Activated T-cell treated with anti-CD3 and anti-CD28 coated beads for 48 hours (primary cell): ENCODE measurements at places on chromosomes 1 and 21.
A peak's percentile ranks its signal among the peaks of the same experiment; 100 is the strongest.

- DNase-seq: no peak
These were observed 1.2 kb downstream of the HDGF start for GRCh38 chr1:156750191-156750672.

- DNase-seq: peak; percentile 61
These were observed 20.8 kb downstream of the NAV1 start for GRCh38 chr1:201559679-201560162.

- DNase-seq: no peak
These were observed 82.9 kb upstream of the ACTL8 start for GRCh38 chr1:17672226-17672625.

DNA sequence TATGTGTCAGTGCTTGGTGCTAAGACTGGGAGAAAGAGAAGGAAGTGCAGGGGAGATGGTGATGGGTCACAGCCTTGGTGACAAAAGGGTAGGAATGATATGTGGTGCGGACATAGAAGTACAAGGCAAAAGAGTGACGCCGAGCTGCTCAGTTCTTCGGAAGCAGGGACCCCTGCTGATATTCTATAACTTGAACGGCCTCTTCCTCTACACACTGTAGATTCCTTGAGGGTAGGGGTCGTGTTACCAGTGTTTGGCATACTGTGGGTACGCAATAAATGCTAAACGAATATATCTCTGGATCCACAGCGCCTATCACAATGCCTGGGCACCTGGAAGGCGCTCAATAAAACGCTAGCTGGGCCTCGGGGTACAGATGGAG, 488 bp downstream of the DBT start:
- DNase-seq: no peak

GRCh38 chr1:201062511-201063091, 39.1 kb upstream of the KIF21B start:
- DNase-seq: no peak

DNA sequence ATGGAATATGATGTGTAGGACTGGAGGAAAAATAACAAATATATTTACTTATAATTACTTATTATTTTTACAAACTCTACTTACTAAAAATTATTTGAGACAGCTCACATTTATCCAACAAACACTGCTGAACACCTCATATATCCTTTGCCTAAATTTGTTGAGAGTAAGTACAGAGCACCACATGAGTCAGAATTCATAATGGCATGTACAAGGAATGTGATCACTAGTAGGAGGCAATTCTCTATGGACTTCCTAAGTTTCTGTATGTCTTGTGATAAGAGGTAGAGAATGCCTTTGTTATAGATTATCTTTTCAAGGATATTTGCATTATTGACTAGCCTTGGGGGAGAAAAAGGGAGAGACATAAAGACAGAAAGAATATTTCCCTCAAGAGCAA, 8.2 kb upstream of the ST6GALNAC3 start:
- no peak for DNase-seq

GRCh38 chr1:54080598-54081049, 27.2 kb downstream of the TCEANC2 start:
- no peak for DNase-seq

DNA sequence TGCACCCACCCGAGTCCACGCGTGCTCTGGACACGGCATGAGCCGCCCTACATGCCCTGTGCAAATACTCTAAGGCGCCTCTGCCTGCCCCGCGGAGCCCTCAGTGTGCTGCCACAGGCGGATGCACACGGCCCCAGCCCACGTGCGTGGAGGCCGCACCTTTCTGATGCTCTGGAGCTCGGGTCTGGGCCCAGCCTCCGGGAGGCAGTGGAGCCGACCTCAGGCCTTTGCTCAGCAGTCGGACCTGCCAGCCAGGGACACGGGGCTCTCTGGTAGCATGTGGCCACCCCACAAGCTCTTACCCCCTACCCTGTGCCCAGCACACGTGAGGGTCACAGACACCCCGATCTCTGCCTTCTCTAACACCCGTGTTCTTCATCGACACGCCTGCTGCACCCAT, 2.1 kb downstream of the TMEM240 start:
- DNase-seq: no peak

GRCh38 chr1:75423616-75424015, 187.3 kb downstream of the SLC44A5 start:
- no peak for DNase-seq

DNA sequence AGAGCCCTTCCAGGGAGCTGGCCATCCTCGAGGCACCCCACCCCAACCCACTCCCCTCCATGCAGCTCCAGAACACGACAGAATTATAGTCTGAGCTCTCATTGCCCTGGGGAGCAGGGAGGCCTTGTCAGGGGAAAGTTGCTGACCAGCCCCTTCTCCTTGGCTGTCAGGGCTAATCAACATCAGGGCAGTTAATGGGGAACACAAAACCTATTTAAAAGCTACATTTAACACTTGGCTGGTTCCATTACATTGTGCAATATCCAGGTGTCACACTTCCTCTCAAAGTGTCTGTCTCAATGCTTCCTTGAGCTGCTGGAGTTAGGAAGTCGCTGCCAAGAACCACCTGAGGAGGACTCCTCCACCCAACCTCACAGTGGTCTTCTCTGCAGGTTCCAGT, 111.8 kb upstream of the GRIK3 start:
- no peak for DNase-seq

DNA sequence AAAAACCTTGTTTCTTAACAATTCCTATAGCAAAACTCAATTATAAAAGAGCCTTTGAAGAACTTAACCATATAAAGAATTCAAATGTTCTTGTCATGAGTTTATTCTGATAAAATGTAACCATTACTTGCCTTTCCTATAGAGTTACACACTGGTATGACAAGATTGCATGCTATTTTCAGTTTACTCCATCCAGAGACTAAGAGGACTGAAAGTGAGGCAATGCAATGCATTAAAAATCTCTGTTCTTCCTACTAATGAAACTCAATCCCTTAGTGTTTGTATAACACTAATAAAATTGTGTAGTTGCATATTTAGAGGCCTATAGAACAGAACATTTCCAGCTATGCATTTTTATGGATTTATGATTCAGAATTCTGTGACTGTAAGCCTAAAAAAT, 88.1 kb downstream of the COP1 start:
- no peak for DNase-seq

- DNase-seq: no peak
These were observed 146.4 kb upstream of the ARHGEF16 start for GRCh38 chr1:3308053-3308452.

GRCh38 chr1:212479188-212479587, 46.5 kb downstream of the NENF start:
- DNase-seq: no peak

DNA sequence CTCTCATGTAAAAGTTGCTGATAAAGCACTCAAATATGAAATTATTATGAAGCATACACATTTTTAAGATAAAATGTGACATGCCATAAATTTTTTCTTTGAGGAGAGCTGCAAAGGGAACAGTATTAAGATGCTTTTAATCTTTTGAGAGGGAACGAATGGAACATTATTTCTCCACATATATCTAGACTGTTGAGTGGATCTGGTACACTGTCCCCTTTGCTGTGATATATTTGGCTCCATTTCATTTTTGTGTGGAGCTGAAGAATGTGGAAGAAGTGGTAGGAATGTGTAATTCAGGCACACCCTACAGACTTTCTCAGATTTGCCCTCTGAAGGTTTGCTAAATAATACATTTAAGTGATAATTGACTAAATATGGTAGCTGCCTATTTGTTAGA, 31.7 kb downstream of the PGM1 start:
- DNase-seq: no peak

- no peak for DNase-seq
These were observed 11.4 kb downstream of the NEK7 start for GRCh38 chr1:198168227-198168626.

GRCh38 chr21:24856326-24856725, 751.0 kb downstream of the MRPL39 start:
- DNase-seq: no peak

GRCh38 chr1:223001653-223002634, 141.1 kb downstream of the TLR5 start:
- no peak for DNase-seq
